Left colon (tissue), 2 donors: ENCODE measurements at places on chromosomes 6 and 20. TPM values are rescaled to one million over a fixed set of nuclear protein-coding genes. Genes with fewer than 3 reads are reported as not detected.
A peak's percentile ranks its signal among the peaks of the same experiment; 100 is the strongest.

GNMT gene
- total RNA-seq, result 0.37 TPM

GRCh38 chr20:45347936-45348778, at the start of gene SDC4:
Gene SDC4 (minus strand): TSS chr20:45348424. CDS start chr20:45348384, 40 bp downstream.
- DNase-seq, result peak; percentile 76

DNA sequence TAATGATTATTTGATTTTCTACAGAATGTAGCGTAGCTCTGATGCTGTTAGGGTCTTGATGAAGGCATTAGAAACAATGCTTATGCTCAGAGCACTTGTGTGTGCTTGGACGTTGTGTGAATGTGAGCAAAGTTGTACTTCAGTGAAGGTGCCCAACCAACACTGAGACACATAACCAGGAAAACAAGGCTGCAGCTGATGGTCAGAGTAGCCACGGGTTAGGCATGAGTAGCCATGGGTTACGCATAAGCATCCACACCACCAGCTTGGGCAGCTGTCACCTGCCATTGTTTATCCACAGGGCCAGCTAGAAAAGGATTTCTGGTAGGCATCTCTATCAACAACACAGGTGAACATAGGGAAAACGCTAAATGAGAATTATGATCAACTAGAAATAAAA, 326.6 kb downstream of the NRN1 start:
- DNase-seq, result no peak

- DNase-seq, result no peak
Observed at GRCh38 chr20:42164121-42164890, 546.1 kb upstream of the CHD6 start.

DNA sequence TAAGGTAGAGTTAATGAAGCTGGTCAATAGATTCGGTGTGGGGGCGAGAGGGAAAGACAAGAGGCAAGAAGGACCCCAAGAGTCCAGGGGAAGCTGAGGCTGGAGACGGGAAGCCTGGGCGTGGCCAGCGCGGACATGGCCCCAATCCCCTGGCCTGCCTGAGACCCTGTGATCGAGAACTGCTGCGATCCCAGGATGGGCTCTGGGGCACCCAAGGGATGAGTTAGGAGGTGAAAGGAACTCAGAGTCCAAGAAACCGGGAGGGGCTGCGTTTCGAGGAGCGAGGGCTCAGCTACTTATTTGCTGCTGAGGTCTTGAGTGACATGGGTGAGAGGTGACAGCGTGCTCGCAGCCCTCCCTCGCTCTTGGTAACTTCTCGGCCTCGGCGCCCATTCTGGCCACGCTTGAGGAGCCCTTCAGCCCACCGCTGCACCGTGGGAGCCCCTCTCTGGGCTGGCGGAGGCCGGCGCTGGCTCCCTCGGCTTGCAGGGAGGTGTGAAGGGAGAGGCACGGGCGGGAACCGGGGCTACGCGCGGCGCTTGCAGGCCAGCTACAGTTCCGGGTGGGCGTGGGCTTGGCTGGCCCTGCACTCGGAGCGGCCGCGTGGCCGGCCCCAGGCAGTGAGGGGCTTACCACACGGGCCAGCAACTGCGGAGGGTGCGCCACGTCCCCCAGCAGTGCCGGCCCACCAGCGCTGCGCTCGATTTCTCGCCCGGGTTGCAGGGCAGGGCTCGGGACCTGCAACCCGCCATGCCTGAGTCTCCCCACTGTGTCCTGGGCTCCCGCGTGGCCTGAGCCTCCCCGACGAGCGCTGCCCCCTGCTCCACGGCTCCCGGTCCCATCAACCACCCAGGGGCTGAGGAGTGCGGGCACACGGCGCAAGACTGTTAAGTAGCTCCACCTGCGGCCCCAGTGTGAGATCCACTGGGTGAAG, 58.2 kb downstream of the IRF4 start:
- DNase-seq, result no peak

DNA sequence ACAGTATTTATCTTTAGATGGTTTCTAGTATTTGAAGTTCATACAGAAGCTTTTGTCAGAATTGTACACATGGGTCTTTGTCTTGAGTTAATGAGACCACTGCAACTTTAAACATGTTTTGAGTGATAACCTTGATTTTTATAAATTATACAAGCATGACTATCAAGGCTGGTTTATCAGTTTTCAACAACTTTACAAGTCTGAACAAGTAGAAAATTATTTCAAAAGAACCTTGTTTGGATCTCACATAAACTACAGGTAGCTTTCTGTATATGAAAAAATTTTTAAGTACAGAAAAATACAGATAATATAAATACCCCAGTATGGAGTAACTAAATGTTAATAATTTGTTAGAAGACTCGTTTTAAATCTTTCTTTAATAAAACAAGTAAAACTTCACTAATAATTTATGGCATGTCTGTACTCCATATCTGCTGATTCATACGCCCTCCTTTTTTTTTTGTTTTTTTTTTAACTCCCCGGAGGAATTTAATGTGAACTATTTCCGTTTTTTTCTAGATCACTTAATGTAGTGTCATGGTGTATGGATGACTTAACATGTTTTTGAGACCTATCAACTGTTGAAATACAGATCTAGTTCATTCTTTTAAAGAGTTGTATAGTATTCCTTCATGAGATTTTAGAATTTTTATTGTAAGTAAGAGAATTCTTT, 18.3 kb downstream of the VAPB start:
- no peak for DNase-seq

OR2H1 gene
- not detected for total RNA-seq

GRCh38 chr20:17439616-17440296, 91.4 kb downstream of the BFSP1 start:
- DNase-seq, result no peak

GRCh38 chr20:33679758-33680485, 5.7 kb upstream of the NECAB3 start:
- DNase-seq, result no peak

DNA sequence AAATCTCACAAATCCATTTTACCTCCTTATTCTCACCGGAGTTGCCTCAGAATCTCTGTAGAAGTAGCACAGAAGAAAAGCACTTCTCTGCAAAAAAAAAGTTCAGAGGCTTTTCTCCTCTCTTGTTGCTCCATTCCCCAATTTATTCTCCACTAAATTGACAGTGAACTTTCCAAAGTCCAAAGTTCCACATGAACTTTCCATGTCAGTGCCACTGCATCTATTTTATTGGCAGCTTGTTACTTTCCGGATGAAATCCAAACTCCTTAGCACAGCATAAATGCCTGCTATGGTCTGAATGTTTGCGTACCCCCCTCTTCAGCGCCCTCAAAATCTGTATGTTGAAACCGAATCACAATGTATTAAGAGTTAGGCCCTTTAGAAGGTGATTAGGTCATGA, 77.0 kb upstream of the MAP7 start:
- no peak for DNase-seq

DNA sequence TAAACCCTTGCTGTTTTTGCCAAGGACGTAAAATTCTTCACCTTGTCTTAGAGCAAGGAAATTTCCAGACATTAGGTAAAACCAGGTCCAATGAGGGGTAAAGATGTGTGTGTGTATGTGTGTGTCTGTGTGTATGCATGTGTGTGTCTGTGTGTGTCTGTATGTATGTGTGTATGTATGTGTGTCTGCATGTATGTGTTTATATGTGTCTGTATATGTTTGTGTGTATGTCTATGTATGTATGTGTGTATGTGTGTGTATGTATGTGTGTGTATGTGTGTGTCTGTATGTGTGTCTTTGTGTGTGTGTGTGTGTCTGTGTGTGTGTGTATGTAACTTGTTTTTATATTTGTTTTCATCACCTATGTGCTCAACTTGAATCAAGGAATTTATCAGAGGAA, 373.7 kb downstream of the TAF4 start:
- DNase-seq, result no peak

DNA sequence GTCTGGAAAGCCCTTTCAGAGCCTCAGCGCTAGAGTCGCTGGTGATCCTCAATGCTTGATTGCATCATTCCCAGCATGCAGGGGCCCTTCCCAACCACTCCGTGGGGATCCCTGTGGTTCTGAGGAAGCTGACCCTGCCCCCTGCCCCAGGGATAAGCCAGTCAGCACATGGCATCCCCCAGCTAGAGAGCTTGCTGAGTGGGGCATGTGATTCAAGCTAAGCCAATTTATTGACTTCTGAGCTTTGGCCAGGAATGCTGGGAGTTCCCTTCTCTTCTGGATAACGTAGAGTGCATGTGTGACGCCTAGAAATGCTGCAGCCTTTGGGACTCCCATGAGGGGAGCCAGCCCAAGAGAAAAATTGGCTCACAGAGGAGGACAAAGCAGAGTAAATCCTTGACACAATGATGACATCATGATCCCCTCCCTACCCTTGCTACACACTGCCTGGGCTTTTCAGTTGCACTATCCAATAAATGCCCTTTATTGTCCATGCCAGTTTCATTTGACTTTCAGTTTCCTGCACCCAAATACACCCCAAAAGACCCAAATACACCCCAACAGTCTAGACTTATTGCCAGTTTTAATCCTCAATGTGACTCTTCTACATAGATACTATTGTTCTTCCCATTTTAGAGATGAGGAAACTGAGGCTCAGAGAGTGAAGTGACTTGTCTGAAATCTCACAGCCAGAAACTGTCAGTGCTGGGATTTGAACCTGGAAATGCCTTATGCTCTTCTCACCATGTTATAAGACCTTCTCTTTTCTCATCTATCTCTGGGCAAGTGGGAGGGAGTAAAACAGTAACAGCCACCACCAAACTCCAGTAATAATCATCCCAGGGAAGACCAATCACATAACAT, 34.3 kb downstream of the KCNB1 start:
- DNase-seq, result peak; percentile 34

GRCh38 chr6:32188381-32189068, 1.5 kb downstream of the PBX2 start:
- no peak for DNase-seq
